ENCODE measurements at places on chromosomes 3 and 15. TPM values are rescaled to one million over a fixed set of nuclear protein-coding genes. Genes with fewer than 3 reads are reported as not detected.

The TMOD2 gene
- total RNA-seq = 5.3 TPM

The MKRN2OS gene
- total RNA-seq = not detected

The TNFSF10 gene
- 3.6 TPM for total RNA-seq

The TRH gene
- not detected for total RNA-seq

The CPNE9 gene
- not detected for total RNA-seq

The CNTN4 gene
- not detected for total RNA-seq

The FBN1 gene
- total RNA-seq = 0.27 TPM

The C3orf70 gene
- not detected for total RNA-seq

The FETUB gene
- total RNA-seq = not detected

The CCDC39 gene
- not detected for total RNA-seq

The ACOX2 gene
- not detected for total RNA-seq

- no peak for DNase-seq
Measured at GRCh38 chr3:6125520-6125919, 735.4 kb upstream of the GRM7 start.

- DNase-seq = no peak
Measured at GRCh38 chr3:146777941-146778340, 172.8 kb upstream of the PLSCR5 start.

GRCh38 chr3:81958972-81959640 lies 197.7 kb upstream of the GBE1 start:
- no peak for DNase-seq

DNA sequence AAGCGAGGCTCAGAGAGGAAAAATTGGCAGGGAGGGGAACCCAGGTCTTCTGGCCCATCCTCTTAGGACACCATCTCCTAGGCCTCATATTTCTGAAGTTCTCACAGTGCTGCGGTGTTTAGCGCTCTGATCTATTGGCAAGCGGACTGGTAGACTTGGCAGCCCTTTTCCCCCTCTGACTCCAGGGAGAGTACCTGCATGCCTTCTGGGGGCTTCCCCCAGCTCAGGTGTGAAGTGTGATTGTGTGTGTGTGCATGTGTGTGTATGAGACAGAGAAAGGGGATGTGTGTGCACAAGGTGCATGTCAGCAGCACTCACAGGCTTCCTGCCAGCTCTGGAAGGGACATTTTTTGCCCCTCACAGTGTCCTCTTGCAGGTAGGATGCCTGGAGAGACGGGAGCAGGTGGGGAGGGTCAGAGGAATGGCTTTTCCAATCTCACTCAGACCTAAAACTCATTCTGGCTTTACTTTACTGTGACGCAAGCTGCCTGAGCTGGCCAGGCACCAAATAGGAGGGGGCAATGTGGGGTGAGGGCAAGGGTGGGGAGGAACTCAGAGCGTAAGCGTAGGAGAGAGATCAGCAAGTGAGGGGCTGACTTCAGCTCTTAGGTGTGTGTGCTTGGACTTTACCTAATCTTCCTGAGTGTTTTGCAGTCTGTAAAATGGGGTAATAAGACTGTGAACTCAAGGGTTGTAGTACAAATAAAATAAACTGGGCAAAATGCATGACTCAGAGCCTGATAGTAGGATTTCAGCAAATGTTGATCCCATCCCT lies 4.0 kb upstream of the IL17RE start:
- no peak for DNase-seq

DNA sequence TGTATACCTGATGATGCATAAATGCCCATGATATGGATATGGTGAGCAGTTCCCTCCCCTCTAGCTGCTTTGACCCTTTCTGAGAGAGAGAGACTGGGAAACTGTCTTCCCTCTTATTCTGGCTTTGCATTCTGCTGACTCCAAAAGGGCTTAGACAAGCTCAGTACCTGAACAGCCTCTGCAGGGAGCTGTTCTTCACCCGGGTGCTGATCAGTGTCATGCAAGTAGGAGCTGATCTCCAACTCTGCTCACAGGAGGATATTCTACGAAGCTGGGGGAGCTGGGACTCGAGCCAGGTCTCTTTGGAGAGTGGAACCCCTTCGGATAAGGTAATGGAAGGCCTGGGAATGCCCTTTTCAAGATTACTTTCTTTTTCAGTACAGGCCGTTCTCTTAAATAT lies 237.1 kb downstream of the RYR3 start:
- no peak for DNase-seq

DNA sequence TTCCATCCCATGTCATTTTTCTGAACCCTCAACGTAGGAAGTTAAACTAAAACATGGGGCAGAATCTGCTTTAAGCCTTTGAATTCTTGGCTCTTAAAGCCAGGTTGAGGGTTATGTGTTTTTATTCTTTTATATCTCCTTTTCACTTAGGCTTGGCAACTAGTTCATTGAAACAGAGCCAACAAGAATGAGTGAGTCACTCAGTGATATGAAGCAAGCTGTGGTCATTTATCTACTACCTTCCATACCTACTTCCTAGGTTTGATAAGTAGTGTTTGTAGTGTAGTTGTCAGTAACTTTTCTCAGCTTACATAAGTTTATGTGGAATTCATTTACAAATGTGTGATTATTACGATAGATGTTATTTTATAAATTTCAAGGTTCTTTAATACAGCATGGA lies 67.4 kb downstream of the SNRPN start:
- DNase-seq = no peak

- DNase-seq = no peak
Measured at GRCh38 chr3:157070678-157070999, 89.3 kb downstream of the CCNL1 start.

GRCh38 chr3:48301800-48302166 lies 31.7 kb downstream of the SPINK8 start:
- DNase-seq = no peak

GRCh38 chr3:184005941-184006507 lies 11.7 kb downstream of the ABCC5 start:
- DNase-seq = no peak

GRCh38 chr15:64045774-64046420 lies 388 bp downstream of the DAPK2 start:
- DNase-seq = peak; percentile 15

DNA sequence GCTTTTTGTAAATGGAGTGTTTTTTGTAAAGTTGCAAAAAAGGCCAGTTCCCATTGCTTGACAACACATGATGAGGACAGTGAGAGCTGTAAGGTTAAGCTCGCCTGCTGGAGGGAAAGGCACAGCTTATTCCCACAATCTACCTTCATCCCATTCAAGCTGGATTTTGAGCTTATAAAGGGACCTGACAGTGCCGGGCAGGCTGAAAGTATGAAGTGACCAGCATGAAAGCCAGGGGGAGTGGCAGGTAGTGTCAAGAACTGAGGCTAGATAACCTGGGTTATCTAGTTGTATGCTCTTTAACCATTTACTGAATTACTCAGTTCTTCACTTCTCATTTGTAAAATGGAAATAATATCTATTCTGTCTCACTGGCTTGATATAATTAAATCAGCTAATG lies 52.3 kb upstream of the KPNA4 start:
- no peak for DNase-seq

- DNase-seq = no peak
Measured at GRCh38 chr3:197564097-197564843, 8.5 kb upstream of the BDH1 start.

- no peak for DNase-seq
Measured at GRCh38 chr15:47718497-47719437, 1.5 kb downstream of the SEMA6D start.

DNA sequence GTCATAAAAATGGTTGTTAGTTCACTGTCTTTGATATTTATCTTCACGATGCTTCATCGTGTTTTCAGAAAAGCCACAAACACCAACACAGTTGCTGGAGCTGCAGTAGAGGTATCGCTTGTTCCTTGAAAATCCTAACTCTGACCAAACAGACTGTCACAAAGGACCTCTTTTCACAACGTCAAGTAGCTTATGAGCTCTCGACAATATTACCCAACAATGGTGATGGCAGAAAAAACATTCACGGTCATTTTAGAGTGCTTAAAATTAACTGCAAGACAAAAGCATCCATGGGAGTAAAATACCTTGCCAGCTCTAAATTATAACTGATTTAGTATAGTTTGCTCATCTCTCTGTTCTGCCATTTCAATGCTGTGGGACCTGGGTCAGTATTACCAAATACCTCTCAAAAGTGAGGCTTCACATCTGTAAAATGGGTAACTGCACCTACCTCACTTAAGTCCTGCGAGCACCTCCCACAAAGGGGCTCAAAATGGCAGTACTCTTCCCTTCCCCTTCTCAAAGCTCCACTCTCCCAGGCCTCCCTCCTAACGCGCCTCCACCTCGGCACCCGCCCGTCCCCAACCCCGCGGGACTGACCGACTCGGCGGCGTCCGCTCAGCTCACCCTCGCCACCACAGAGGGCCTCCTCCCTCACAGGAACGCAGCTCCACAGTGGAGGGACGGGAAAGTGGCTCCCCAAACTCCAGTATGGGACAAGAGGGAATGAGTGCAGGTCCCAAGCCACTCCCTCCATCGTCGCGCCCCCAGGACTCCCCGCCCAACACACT lies 546 bp downstream of the TRIM59 start:
- DNase-seq = no peak

DNA sequence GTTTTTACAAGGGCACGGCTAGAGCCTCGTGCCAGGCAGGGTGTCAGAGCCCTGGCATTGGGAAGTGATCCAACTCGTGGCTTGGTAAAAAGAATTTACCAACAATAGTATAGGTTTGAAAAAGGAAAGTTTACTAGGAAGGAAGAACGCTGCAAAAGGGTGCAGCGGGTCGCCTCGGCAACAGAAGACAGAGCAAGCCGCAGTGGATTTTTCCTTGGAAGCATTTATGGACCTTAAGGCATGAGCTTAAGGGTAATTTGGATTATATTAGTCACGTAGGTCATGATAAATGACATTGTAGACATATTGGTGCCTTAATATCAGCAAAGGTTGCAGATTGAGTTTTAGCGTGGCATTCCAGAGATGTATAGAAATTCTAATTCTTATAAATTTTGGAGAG lies 163.4 kb upstream of the PPP2R3A start:
- no peak for DNase-seq

DNA sequence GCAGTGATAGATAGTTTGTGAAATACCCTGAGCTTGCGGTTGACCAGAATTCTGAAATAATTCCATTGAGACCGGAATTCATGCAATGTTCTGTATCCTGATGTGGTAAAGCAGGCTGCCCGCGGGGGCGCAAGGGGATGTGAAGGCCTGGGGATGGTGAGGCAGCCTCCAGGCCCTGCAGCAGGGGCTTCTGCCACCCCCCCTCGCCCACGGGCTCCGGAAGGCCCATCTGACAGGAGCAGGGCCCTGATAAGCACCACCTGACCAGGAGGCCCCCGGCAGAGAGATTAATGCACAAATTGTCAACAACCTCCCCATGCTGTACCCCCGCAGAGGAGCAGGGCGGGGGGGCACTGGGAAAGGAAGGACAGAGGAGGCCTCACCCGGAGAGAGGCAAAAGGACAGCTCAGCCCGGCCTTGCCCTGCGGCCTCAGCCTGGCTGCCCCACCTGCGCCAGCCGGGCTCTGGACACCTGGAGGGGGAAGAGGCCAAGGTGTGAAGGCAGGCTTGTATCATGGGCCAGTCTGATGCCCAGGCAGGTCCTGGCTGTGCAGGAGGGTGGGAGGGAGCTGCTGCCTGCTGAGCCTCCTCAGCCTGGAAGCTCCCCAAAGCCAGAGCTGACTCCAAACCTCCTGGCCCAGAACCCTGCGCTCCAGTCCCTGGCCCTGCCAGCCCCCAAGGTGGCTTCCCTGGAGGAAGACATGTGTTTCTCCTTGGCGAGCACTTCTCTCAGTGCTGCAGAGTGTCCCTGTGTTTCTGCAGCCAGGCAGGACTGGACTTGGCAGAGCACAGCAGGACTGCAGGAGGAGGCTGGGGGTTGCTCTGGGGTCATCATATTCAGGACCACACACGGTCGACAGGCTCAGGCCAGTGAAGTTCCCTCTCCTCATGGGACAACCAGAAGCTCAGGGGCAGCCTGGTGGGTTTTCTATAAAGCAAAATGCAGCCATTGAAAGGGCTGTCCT lies 46.5 kb downstream of the RPN1 start:
- DNase-seq = no peak

DNA sequence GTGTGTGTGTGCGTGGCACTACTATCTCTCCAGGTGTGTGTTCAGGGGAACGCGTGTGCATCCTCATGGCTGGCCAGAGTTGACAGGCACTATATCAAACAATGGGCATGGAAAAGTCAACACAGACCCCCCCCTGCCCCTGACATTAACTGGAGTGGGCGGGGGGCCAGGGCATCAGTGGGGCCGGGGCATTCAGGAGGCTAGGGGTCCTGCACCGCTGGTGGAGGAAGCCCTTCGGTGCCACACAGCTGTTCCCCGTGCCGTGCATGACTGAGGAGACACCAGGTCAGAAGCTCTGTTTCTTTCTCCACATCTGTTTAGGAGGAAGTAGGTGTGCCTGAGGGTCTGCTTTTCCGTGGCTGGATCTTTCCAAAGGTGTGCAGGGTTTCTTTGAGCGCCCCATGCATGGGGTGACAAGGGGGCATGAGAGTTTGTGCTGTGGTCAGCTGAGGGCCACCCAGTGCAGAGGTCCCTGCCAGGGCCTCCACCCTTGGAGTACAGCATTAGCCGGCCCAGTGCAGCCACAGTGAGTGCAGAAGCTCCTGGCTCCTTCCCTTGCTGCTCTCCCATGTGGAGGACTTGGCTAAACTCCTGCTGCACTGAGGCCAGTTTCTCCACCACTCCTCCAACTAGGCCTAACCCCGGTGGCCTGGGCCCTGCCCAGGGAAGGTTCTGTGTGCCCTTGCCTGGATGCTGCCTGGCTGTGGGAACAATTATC lies 7.5 kb downstream of the C3orf22 start:
- DNase-seq = peak; percentile 3

DNA sequence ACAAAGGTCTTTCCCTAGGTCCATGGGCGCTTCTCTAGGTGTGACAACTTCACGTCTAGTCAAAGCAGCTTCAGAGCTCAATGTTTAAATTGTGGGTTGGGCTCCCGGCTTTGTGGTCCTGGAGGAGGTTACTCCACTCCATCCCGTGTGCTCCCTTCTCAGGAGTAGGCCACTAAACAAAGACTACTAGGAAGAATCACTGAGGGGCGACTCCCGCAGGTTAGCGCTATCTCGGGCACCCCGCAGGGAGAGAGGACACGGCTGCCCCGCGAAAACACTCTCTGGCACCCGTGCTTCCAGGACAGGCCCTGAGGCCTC lies 500 bp downstream of the PARP6 start:
- no peak for DNase-seq

GRCh38 chr3:71133865-71134264 lies 449.7 kb downstream of the FOXP1 start:
- DNase-seq = no peak

GRCh38 chr3:194130807-194131589 lies 5.0 kb upstream of the HES1 start:
- peak; percentile 52 for DNase-seq

DNA sequence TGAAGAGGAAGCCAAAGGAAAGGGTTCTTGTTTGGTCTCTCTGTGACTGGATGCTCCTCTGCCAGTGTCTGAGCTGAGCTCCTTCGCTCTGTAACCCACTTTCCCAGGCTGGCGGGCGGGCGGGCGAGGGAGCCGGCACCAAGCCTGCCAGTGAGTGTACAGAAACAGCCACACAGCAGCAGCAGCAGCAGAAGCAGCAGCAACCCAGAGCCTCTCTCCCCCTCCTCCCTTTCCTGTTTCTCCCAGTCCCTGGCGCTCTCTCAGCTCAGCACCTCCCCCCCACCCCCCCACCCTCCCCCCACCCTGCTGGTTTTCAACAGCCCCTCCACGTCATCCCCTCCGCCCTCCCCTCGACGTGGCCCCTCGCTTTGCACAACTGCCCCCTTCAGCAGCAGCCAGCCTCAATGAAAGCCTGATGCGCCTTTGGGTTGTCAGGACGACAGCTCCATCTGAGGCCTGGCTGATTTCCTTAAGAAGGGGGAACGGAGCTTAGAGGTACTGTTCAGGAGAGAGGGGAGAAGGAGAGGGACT lies at the start of gene LSAMP:
Gene LSAMP (minus strand): TSS at position 177 of the 531 bp plus-strand sequence.
- DNase-seq = no peak

GRCh38 chr3:80366808-80367548 lies 599.2 kb upstream of the ROBO1 start:
- no peak for DNase-seq

Measured in CD8-positive, alpha-beta T cell (primary cell).